Activated CD8-positive, alpha-beta memory T cell treated with anti-CD3 and anti-CD28 coated beads, Interleukin-2, amount 50 U/mL, for 4 hours (primary cell): ENCODE measurements at places on chromosomes 4 and X.

GRCh38 chr4:107625391-107625902 lies 94.6 kb downstream of the PAPSS1 start:
- DNase-seq = no peak

GRCh38 chr4:76305971-76306881 lies at the start of gene STBD1:
TSS of gene STBD1 (plus strand) at chr4:76306733. CDS start at chr4:76306770, 37 bp downstream.
- peak; percentile 23 for DNase-seq

DNA sequence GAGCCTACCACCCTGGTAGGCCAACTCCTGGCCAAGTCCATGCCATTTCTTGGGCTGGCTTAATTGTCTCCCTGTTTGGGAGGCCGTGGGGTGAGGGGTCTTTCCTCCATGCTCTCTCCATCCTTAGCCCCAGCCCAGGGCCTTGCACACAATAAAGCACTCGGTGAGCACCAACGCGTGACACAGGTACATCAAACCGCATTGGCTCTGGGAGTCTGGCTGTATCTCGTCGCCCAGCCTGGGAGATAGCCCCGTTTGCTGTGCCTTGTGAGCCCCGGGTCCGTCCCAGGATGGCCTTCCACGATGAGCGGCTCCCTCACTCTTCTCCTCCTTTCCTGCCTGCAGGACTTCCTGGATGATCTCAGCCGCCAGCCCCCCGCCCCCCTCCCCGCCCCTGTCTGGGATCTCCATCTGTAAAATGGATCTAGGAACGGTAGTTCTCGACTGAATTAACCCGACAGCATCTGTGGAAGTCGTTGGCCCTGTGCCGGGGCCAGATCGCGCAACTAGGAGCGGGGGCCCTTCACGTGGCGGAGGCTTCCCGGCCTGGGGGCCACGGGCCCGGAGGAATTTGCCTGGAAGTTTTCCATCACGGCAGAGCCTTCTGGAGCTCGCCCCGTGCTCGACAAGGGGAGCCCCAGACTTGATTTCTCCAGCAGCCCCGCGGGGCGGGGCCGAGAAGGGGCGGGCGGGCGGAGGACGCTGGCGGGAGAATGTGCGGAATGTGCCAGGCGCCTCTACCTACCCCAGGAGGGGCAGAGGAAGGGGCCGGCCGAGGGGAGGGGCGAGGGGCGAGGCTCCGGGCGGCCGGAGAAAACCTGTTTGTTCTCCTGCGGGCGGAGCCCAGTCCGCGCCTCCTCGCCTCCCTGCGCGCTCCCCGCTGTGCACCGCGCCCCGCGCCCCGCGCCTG lies at the start of gene ZNF185:
ZNF185 (plus strand) TSS at position 846 of the 910 bp plus-strand sequence. CDS start 16,423 bp downstream, outside the sequence.
- DNase-seq = no peak

DNA sequence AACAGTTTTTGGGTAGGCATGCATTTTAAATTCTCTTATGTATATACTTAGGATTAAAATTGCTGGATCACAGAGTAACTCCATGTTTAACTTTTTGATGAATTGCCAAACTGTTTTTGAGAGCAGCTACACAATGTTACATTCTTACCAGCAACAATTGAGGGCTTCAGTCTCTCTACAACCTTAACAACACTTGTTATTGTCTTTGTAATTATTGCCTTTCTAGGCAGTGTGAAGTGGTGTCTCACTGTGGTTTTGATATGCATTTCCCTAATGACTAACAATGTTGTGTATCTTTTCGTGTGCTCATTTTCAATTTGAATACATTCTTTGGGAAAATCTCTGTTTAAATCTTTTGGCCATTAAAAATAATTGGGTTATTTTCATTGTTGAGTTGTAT lies 17.3 kb upstream of the F11 start:
- no peak for DNase-seq

DNA sequence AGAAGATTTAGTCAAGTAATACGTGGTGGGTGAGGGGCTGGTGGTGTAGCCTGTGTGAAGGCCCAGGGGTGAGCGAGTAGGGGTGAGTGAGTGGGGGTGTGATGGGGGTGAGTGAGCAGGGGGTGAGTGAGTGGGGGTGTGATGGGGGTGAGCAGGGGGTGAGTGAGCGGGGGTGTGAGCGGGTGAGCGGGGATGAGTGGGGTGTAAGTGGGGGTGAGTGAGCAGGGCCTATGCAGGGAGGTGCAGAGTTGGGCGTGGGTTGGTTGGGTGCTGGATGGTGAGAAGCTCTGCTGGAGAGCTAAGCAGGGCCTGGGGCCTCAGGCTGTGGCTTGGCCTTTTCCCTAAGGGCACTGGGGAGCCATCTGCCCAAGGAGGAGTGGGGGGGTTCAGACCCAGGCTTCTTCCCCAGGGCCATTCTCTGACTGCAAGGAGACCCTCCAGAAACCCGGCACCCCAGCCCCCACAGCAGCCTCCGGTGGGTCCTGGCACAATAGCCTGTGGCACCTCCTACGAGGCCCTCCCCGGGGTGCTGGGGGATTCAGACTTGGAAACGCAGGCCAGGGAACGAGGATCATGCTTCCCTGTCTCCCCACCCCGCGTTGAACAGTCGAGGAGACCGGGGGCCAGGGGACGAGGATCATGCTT lies 30.4 kb downstream of the SH3TC1 start:
- peak; percentile 39 for DNase-seq

GRCh38 chr4:185682236-185682635 lies 129.8 kb downstream of the SORBS2 start:
- DNase-seq = no peak

- DNase-seq = no peak
Measured at GRCh38 chrX:46620505-46620904, 46.9 kb downstream of the CHST7 start.

GRCh38 chr4:107760281-107760947 lies 40.4 kb upstream of the PAPSS1 start:
- no peak for DNase-seq

DNA sequence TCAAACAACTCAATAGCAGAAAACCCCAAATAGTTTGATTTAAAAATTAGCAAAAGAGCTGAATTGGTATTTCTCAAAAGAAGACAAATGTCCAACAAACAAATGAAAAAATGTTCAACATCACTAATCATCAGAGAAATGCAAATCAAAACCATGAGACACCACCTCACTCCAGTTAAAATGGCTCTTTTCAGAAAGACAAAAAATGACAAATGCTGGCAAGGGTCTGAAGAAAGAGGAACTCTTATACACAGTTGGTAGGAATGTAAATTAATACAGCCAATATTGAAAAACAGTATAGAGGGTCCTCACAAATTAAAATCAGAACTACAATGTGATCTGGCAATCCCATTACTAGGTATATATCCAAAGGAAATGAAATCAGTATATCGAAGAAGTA lies 70.4 kb downstream of the FBXL5 start:
- no peak for DNase-seq

- DNase-seq = no peak
Measured at GRCh38 chrX:30593440-30594200, 16.1 kb upstream of the TASL start.

- no peak for DNase-seq
Measured at GRCh38 chrX:12142661-12143060, 4.4 kb downstream of the FRMPD4 start.

DNA sequence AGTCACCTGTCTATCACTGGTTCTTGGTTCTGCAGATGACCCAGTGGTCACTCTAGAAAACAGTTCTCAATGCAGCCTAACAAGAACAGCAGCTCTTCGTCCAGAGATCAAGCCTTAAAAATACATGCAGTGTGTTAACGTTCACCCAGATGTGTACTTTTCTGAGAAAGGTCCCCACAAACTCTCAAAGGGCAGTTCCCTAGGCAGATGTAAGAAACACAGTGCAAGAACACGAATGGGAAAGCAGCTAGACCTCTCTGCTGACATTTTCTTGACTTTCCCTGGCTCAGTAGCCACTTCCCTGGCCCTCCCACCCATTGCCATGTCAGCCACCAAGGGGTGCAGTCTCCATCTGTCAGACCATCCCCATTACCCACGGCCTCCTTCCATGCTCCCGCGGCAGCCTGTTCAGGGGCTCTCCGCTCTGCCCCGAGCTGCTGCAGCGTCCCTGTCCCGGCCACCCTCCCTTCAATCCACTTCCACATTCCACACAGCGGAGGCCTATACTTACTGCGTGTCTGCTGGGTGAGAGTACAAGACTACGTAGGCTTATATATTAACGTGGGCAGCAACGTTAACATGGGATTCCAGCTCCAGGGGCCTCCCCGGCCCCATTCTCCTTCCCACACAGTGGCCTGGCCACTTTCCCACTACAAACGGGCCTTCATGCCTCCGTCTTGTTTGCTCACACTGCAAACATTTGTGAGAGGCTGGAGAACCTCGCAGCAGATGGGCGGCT lies 34.3 kb downstream of the IRF2 start:
- DNase-seq = no peak

DNA sequence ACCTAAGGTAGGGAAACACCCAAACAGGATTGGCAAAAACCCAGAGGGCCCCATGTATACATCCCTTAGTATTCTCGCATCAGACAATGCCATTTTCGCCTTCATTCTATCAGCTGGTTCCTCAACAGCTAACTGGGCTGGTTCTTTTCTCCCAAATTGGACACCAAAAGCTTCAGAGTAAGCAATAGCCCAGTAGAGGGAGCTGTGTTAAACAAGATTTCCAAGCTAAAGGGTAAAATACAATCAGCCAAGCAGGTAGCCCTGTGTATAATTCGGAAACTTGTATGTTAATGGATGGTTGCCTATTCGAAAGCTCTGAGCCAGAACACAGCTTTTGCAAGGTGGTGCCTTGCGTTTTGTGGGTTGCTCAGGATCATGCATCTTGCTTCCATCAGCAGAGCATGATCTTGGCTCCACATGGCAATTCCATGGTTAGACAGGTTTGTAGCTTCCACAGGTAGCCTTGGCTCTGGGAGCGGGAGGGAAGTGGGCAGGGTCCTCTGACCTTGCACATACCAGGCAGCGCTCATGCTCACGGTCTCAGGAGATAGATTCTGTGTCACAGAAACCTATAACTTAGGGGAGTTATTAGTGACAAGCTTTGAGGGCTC lies 115.2 kb upstream of the LNX1 start:
- DNase-seq = no peak

DNA sequence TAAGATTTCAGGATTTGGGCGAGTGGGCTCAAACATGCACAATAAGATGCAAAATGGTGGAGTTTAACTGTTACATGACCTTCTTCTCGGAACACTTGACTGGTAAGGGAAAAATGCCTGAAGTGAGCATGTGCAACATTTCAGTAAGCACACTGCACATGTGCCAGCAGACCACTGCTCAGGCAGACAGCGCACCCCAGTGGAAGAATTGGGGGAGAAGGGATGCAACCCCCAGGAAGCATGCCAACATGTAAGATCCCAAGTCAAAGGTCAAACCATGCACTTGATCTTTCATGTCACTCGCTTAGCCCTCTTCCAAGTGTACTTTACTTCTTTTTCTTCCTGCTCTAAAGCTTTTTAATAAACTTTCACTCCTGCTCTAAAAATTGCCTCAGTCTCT lies 256.3 kb downstream of the CENPC start:
- no peak for DNase-seq

DNA sequence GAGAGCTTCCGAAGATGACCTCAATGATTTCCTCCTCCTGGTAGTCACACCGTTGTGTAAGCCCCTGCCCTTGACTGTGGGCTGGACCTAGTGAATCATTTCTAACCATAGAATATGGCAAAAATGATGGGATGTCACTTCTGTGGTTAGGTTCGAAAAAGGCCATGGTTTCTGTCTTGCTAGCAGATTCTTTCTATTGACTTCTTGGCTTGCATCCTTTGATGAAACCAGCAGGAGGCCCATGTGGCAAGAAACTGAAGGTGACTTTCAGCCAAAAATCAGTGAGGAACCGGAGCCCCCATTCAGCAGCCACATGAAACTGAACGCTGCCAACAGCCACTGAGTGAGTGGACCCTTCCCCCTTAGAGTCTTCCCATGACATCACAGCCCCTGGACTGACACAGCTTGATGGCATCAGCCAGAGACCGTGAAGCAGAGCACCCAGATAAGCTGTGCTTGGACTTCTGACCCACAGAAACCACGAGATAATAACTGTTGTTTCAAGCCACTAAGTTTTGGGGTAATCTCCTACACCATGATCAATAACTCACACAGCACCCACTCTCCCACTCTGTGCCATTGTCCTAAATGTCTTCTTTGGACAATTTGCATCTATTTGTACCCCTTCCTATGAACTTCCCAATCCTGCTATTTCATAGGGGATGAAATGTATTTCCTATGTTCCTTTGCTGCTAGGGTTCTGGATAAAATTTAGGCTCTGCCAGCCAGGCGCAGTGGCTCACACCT lies 148.0 kb upstream of the STX18 start:
- no peak for DNase-seq

DNA sequence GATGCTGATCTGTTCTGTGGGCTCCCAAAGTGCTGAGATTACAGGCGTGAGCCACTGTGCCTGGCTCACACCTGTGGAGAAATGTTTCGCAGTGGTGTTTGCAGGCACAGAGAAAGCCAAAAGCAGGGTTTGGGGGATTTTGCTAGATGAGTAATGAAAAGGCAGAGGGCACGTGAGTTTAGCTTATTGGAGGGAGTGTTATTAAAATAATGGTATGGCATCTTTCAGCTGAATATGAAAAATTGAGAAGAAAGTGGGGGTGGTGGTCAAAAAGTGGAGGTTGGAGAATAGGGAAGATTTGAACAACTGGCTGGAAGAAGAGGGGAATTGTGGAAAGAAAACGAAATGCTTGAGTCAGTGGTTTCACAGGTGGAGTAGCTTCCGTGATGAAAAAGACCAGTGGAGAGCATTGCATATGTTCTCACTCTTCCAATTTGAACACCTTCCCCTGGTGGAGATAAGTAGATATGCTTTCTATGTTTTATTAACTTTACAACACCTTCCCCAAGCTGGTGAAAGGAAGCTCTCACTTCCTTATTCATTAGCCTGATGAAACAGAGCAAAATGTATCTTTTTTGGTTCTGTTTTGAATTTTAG lies 1.1 kb upstream of the CHST7 start:
- DNase-seq = peak; percentile 20

- DNase-seq = no peak
Measured at GRCh38 chr4:47664051-47664826, 173.6 kb downstream of the CORIN start.

DNA sequence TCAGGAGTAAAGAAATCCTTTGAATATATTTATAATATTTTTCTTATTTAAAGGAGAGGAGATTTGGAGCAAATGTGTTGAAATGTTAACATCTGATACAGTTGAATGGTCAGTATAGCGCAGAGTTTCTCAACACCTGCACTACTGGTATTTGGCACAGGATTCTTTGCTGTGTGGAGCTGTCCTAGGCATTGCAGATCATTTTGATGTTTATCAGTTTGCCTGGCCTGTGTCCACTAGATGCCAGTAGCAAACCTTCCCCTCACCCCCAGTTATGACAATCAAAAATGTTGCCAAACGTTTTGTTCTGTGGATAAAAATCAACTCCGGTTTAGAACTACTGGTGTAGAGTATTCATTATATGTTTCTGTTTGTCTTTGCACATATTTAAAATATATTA lies 765.3 kb upstream of the SLIT2 start:
- no peak for DNase-seq

DNA sequence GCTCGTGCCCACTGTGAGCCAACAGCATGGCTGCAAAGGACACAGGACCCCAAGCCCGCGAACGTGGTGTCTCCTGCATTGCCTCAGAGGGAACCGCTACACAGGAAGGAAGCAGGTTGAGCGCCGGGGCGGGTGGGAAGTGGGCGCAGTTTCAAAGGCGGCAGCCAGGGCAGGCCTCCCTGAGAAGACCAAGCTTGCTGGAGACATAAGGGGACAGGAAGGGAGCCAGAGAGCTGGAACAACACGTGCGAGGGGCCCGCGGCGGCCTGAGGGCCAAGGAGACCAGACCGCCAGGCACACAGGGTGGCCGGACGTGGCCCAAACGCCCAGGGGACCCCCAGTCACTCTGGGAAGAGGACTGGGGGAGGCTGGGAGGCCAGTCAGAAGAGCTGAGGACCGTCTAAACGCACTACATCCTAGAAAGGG lies 32.0 kb downstream of the CTBP1 start:
- DNase-seq = peak; percentile 60

- no peak for DNase-seq
Measured at GRCh38 chrX:136546371-136546781, 14.4 kb downstream of the VGLL1 start.
